IMR-90 (cell line): ENCODE measurements at places on chromosomes 12 and 14. TPM values are rescaled to one million over a fixed set of nuclear protein-coding genes. Genes with fewer than 3 reads are reported as not detected.

CYP27B1 gene
- 0.36 and 0.56 TPM in 2 replicates for total RNA-seq

CNTN1 gene
- total RNA-seq, result 0.18 and 0.28 TPM in 2 replicates

CPNE6 gene
- total RNA-seq, result not detected in 2 replicates

TAS2R43 gene
- total RNA-seq, result 0.90 and 1.9 TPM in 2 replicates

DUSP6 gene
- total RNA-seq, result 70.1 and 78.6 TPM in 2 replicates
